Natural killer cell (primary cell): ENCODE measurements at places on chromosomes 7 and 10.

DNA sequence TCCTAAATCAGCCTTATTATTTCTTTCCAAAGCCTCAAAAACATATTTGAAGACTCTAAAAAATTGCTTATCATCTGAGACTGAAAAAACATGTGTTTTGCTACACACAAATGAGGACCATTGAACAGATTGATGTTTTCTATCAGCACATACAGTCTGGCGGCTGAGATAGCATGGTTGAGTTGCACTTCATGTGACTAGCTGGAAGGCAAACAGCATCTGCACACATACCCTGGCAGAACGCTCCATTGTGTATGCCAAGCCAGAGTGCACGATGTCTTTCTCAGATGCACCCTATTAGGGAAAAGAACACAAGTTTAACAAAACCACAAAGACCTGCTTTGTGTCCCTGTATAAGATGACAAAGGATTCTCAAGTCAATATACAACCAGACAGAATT lies 33.0 kb downstream of the FAM25A start:
- H3K27ac ChIP-seq: no peak overlapping the region
- no peaks in the 10 kb centered on the region for H3K27me3 ChIP-seq
- peaks cover 5% of the 10 kb centered on the region for H3K4me1 ChIP-seq
- peaks cover 67% of the 10 kb centered on the region for H3K36me3 ChIP-seq

- no peak overlapping the region for H3K27ac ChIP-seq
- H3K27me3 ChIP-seq: no peaks in the 10 kb centered on the region
- H3K4me3 ChIP-seq: no peak overlapping the region
These were observed 69.6 kb downstream of the AKAP9 start for GRCh38 chr7:92010215-92010614.

GRCh38 chr10:74067373-74068352 lies 69.7 kb downstream of the VCL start:
- no peak for DNase-seq
- no peaks in the 10 kb centered on the region for H3K4me1 ChIP-seq

DNA sequence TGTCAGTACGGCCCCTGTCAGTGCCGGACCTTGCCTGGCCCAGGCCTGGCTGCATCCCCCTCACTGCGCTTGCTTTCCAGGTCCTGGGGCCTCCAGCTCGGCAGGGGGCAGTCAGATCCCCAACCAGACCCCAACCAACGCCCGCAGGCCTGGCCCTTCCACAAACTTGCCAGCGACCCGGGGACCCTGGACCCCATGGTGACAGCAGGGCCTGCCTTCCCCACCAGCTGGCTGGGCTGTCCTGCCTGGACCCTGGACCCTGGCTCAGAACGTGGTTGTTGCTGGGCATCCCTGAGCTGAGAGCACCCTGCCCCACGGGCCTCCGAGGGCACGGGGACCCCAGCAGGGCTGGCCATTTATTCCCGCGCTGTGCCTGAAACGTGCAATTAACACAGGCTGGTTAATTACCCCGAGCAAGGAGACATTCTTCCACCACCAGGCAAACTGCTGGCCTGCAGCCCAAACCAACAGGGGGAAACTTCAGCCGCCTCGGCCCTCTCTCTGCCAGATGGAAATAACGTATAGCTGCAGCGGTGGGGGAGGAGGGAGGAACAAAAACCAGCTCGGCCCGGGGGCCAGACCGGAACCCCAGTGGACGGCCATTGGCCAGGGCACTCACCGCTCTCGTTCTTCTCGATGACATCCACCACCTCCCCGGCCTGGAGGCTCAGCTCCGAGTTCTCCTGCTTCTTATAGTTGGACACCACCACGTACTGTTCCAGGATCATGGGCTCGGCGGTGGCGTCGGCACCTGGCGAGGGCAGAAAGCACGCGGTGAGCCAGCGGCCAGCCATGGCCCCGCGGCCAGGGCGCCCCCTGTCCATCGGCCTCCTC lies 167.1 kb downstream of the NEURL1 start:
- peaks cover 24% of the 10 kb centered on the region for H3K4me1 ChIP-seq
- peak overlapping the region; percentile 81 for H3K27ac ChIP-seq
- H3K4me3 ChIP-seq: peak overlapping the region; percentile 86
- DNase-seq: no peak
- no peaks in the 10 kb centered on the region for H3K27me3 ChIP-seq

DNA sequence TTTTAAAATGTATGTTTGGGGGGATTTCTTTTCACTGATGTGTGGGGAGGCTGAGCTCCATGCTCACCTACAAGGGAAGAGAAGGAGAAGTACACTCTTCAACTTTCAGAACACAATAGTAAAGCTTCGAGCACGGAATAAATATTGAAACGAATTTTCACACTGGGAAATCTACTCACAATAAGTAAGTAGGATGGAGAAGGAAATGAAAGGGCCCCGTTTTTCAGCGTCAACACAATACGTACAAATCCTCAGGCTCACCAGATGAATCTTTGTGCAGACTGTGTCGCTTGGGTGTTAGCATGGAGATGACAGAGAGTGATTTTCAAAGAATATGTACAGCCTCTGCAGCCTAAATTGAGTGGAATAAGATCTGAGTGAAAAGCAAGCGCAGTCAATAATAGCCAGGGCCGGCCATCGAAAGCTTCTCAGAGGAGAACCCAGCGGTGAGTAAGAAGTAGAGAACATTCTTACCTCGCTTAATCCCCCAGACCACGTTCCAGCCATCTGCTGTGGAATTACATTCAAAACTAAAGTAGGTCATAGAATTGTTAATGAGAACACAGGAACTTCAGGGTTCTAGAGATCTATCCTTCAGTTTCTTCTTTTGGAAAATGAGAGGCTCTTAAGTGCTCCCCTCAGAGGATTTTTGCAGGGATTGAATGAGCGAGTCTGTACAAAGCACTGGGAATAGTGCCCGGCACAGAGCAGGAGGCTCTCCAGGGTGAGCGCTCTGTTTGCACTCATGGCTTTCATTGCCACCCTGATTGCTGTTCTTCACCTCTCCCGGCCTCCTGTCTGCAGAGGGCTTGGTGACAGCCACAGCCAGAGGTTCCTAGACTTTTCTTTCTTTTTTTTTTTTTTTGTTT lies 292.8 kb downstream of the SFMBT2 start:
- no peaks in the 10 kb centered on the region for H3K36me3 ChIP-seq
- no peak overlapping the region for H3K4me3 ChIP-seq
- H3K27me3 ChIP-seq: no peaks in the 10 kb centered on the region
- DNase-seq: no peak
- H3K4me1 ChIP-seq: peaks cover 8% of the 10 kb centered on the region

DNA sequence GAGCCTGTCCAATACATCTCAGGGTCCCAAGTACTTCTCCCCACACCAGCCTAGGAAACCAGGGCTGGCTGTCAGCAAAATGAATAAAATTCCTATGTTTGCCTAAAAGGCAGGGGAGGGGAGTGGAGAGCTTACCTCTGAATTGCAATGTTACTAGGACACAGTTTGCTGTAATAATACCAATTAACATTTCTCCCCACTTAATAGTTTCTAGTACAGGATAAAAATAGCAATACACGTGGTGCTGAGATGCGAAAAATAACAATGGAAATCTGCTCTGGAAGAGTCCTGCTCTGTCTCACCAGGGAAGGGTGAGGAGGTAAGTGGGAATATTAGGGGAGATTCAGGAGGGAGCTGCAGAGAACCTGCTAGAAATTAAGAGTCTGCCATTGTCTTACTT lies 112.3 kb downstream of the PLXNA4 start:
- H3K36me3 ChIP-seq: no peaks in the 10 kb centered on the region
- H3K27me3 ChIP-seq: no peaks in the 10 kb centered on the region
- DNase-seq: no peak
- peaks cover 7% of the 10 kb centered on the region for H3K4me1 ChIP-seq
- no peak overlapping the region for H3K4me3 ChIP-seq

- no peak overlapping the region for H3K27ac ChIP-seq
- DNase-seq: no peak
These were observed 178.6 kb upstream of the LRGUK start for GRCh38 chr7:133948588-133948987.

GRCh38 chr7:23022258-23022769 lies 8.4 kb upstream of the HYCC1 start:
- H3K27ac ChIP-seq: no peak overlapping the region
- no peaks in the 10 kb centered on the region for H3K27me3 ChIP-seq
- no peak for DNase-seq

GRCh38 chr7:47432671-47433563 lies 149.0 kb downstream of the TNS3 start:
- H3K4me3 ChIP-seq: no peak overlapping the region
- no peak for DNase-seq
- no peak overlapping the region for H3K27ac ChIP-seq
- H3K4me1 ChIP-seq: peaks cover 3% of the 10 kb centered on the region
- H3K36me3 ChIP-seq: no peaks in the 10 kb centered on the region

DNA sequence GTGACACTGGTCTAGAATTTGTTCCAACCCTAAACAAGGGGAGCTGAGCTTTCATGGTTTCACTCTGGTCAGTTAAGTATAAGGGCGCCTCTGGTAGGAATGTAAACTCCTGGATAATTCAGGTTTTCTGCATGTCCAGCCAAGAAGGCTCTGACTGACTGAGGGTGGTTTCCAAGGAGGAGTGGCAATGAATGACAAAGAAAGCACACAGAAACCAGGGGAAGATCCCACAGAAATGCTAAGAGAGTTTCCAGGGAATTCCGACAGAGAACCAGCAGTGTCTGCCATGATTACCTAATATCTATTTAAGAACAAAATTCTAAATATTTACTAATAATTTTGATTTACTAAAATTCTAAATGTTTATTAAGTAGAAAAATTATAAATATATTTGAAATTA lies 27.3 kb upstream of the NRG3 start:
- no peaks in the 10 kb centered on the region for H3K4me1 ChIP-seq
- no peak overlapping the region for H3K4me3 ChIP-seq
- no peak for DNase-seq
- no peaks in the 10 kb centered on the region for H3K27me3 ChIP-seq

- DNase-seq: no peak
- H3K27ac ChIP-seq: no peak overlapping the region
- no peaks in the 10 kb centered on the region for H3K36me3 ChIP-seq
- no peak overlapping the region for H3K4me3 ChIP-seq
- H3K4me1 ChIP-seq: no peaks in the 10 kb centered on the region
- H3K27me3 ChIP-seq: no peaks in the 10 kb centered on the region
These were observed 36.7 kb downstream of the SPAM1 start for GRCh38 chr7:123961771-123962170.

DNA sequence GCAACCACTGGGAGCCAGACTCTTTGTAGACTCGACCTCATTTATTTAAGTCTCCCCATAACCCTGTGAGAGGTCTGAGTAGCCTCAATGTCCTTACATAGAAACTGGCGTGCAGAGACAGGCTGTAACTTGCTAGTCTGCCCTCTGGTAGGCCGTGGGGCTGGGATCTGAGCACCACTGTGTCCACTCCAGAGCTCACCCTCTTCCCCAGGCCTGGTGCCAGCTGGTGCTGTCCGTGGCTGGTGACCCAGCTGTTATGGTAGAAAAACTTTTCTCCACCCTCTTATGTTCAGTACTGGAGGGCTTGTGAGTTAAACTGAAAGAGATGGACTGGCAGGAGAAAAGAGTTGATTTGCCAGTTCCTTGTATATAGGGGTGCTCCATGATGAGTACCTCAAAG lies 41.9 kb downstream of the ADAMTS14 start:
- DNase-seq: no peak
- H3K27me3 ChIP-seq: no peaks in the 10 kb centered on the region
- no peak overlapping the region for H3K4me3 ChIP-seq
- no peaks in the 10 kb centered on the region for H3K36me3 ChIP-seq
